ENCODE measurements at places on chromosomes 11 and 22.

- no peak for DNase-seq
These were observed 31.0 kb upstream of the RCN1 start for GRCh38 chr11:32059686-32060462.

- DNase-seq: peak; percentile 68
These were observed 638 bp upstream of the PITPNM1 start for GRCh38 chr11:67505605-67506396.

DNA sequence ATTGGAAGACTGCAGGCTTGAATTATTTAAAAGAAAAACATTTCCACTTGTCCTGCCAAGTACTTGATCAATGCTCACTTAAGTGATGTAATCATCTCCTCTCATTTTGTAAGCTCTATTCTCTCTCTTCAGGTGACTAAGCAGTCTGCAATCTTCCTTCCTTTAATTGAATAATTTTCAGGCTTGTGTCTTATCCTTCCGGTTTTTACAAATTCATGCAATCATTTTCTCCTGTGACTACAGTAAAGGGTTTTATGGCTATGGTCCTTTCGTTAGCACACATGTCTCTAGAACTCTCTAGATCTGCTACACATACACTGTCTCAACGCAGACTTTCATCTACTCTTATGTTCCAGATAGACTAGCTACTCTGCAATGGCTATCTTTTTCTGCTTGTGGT, 12.6 kb upstream of the UPB1 start:
- DNase-seq: no peak

DNA sequence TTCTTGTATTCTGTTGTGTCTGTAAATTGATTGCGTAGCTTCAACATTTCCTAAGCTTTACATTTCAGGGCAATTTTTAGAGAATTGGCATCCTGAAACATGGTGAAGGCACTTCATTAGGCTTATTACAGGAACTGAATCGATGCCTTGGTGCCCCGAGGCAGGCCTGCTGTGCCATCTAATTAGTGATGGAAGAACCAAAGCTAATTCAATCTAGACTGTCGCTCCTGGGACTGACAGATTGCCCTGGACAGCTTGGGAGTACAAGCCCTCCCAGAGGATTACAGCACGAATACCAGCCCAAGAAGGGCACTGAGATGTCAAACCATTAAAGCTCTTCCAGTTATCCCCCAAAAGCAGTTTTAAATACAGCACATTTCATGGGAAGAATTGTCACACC, 243.2 kb upstream of the ZC3H12C start:
- DNase-seq: no peak

Data from dorsolateral prefrontal cortex (tissue), 122 donors.